GM23248 (cell line): ENCODE measurements at places on chromosomes 4 and X. TPM values are rescaled to one million over a fixed set of nuclear protein-coding genes. Genes with fewer than 3 reads are reported as not detected.

- peak; percentile 68 for DNase-seq
Observed at GRCh38 chr4:54440394-54441136, 211.5 kb downstream of the PDGFRA start.

DNA sequence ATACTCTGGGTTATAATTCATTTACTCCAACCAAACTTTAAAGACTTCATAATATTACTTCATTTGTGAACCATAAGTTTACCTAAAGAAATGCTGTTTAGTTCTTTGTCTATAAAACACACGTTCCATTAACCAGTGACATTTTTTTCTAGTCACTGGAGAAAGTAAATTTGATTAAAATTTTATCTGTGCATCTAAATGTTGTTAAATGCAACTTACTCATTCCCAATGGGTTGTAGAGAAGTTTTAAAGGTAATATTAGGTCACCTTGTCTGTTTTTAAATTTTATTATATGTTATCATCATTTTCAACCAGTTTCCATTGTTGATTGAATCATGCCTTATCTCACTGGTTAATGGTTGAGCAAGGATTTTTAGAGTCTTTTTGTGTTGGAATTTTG, 401.4 kb downstream of the CCSER1 start:
- no peak for DNase-seq

DNA sequence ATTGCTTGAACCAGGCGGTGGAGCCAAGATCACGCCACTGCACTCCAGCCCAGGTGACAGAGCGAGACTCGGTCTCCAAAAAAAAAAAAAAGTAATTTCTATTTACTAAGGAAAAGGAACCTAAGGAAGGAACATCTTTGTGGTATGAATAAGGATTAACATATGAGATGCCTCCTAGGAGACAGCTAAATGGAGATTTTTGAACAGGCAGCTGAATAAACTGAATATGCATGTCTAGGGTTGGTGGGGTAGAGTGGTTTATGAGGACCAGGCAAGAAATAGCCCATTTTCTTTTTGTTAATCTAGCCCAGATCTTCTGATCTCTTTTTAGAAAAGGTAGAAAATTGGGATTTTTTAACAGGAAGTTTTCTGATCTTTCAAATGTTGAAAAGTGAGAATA, 59.9 kb upstream of the TBC1D14 start:
- no peak for DNase-seq

- DNase-seq = no peak
Observed at GRCh38 chr4:76305033-76305687, 1.4 kb upstream of the STBD1 start.

- DNase-seq = no peak
Observed at GRCh38 chr4:24611575-24611974, 27.2 kb upstream of the DHX15 start.

GRCh38 chrX:103626855-103627254, 1.9 kb upstream of the TCEAL1 start:
- DNase-seq = peak; percentile 69

DNA sequence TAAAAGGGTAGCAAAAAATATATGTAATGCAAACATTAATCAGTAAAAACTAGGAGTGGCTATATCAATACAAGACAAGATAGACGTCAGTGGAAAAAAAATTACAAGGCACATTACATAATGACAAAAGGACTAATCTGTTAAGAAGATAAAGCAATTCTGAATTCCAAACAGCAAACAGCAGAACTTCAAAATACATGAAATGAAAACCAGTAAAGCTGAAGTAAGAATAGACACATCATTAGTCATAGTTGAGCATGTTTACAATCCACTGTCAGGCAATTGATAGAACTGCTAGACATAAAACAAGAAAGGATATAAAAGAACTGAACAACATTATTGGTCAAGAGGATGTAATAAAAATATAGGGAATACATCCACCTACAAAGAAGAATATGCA, 12.2 kb downstream of the SULT1B1 start:
- peak; percentile 35 for DNase-seq

GRCh38 chr4:67699603-67700002, 1.4 kb downstream of the UBA6 start:
- DNase-seq = no peak

DNA sequence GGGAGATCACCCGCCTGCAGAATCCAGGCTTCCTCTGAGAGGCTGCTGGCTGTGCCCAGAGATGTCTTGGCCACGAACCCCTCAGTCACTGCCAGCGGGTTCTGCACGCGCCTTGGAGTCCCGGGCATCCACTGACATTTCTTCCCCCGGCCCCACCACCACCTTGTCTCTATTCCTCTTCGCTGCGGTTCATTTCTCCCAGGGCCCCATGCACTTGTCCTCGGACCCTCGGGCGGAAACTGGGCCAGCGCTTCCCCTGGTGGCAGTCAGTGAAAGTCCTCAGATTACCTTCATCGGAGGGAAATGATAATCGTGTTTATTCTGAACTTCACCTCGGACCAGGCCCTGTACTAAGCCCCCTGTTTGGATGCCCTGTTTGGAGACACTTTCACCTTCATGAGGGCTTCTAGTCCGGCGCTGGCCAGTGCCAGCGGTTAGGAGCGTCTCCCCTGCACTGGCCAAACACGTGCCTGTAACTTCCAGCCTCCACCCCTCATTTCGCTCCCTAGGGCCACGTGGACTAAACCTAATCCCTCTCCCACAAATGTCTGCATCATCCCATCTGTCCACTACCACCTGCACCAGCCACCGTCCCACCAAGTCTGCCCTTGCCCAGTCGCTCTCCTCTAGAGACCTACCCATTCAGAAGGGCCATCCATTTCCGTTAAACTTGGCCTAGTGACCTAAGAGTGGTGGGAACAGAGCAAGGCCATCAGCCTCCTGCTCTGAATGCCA, 82.0 kb downstream of the DCTD start:
- no peak for DNase-seq

DNA sequence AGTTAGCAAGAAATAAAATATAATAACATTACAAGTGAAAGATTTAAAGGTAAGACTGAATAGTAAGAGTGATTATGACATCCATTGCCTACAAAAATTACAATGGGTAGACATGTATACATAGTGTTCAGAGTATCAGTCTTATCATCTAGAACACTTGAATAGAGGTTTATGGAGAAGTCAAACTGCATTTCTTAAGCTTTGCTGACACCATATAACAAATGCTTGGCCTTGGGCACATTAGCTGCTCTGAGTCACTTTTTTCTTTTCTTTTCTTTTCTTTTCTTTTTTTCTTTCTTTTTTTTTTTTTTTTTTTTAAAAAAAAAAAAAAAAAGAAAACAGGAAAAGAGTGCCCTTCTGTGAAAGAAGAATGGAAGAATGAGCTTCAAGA, 220.0 kb downstream of the SPCS3 start:
- DNase-seq = peak; percentile 38

Gene PPARGC1A
- not detected in 2 replicates for polyA plus RNA-seq

Gene ADRA2C
- polyA plus RNA-seq = 0.09 and 0.14 TPM in 2 replicates

Gene SCD5
- polyA plus RNA-seq = 12.5 TPM in 2 replicates
